ENCODE measurements at places on chromosomes 16 and 17. TPM values are rescaled to one million over a fixed set of nuclear protein-coding genes. Genes with fewer than 3 reads are reported as not detected.

DNA sequence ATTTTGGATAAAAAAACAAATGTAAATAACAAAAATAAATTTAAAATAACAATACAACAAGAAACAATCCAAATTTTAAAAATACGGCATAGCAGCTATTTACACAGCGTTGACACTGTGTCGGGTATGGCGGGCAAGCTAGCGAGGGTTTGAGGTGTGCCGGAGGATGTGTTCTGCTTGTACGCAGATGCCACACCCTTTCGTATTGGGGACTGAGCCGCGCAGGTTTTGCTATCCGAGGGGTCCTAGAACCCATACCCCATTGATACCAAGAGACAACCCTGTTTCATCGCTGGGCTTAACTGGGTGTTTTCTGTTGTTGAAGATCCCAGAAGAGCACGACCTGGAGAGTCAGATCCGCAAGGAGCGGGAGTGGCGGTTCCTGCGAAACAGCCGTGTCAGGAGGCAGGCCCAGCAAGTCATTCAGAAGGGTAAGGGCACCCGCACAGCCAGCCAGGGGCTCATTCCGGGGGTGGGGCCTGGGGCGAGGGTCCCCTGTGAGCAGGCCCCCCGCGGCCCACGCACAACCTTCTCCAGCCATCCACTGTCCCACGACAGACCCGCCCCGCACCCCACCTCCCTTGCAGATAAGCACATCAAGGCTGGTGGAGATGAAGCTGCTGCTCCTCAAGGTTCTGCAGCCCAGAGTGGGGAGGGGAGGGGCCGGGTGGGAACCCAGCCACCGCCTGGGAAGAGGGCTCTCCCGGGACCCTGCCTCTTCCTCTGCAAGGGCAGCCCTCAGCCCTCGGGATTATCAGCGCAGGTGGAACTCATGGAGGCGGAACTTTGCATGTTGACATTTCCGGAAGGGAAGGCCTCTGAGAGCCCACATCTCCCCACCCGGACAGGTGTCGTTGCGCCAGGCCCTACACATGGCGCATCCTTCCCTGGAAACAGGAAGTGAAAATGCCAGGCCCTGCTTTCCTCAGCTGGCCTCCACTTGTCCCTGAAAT, 51.2 kb upstream of the CHMP6 start:
- DNase-seq = no peak

DNA sequence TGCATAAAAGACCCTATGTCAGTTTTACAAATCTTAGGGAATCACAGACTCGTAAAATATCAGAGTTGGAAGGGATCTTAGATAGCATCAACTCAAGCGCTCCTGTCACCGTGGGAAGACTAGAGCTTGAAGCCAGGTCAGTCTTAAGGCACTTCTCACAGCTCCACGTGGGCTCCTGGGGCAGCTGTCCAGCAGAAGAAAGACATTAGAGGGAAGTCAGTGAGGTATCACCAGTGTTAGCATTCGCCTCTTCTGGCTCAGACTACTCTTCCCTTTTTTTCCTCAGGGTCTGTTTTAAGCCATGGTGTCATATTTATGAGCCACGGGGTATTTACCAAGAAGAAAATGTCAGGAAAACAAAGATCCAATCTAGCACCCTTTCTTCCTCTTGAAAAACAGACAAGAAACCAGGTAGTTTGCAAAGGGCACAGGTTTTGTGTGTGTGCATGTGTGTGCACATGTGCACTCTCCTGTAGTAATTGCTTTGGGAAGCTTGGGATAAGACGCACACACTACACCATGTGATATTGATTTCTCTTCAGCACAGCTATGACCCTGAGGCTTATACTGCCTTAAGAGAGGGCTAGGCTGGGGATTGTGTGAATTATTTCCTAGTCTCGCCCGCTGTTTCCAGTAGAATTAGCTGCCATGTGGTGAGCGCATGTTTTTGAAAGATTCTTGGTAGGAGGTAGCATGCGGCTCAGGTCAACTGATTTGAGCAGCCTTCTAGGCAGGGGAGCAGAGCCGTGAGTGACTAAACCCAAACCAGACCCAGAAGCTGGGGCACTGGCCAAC, 61.0 kb upstream of the ELAC2 start:
- no peak for DNase-seq

- no peak for DNase-seq
These were observed 21.1 kb downstream of the LITAF start for GRCh38 chr16:11565665-11566064.

DNA sequence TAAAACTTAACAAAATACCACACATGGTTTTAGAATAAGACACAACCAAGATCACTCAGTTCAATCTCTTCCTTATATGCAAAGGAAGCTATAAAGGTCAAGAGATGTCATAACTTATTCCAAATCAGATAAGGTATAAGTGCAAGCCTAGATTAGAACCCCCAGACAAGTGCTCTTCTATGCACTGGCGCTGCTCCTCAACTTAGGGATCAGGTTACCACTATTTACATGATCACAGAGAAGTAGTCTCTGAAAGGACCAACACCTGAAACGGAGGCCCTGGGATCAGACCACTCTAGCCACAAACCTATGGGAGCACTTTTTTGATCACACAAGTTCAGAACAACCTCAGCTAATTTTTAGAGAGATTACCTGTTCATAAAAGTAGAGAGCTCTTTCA, 16.6 kb downstream of the COPS3 start:
- DNase-seq = no peak

DNA sequence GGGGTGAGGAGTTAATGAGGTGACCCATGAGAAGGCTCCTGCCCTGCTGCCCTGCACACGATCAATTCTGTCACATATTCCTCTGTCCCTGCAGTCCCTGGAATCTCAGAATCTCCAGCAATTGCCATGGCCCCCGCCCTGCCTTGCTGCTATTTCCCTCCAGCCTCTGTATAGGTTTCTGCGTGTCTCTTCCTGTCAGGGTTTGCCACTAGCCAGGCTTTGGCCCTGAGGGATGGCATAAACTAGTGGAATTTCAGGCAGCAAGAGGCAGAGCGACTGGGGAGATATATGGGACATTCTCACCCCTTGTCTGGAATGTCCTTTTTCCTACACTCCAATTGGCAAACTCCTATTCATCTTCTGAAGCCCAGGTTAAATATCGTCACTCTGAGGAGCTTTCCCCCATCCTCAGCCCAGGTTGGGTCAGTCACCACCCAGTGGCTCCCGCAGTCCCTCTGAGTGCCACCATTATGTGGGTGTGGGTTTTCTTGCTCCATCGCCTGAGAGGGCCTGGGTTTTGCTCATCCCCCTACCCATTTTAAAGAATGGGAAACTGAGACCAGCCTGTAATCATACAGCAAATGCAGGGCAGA, 15.5 kb upstream of the NATD1 start:
- no peak for DNase-seq

GRCh38 chr17:44826123-44826790, 3.8 kb downstream of the GJC1 start:
- DNase-seq = no peak

GRCh38 chr17:68306819-68307218, 15.5 kb downstream of the ARSG start:
- DNase-seq = no peak

Gene APOBR
- 0.09 TPM for total RNA-seq

Gene NPIPA3
- total RNA-seq = 6.3 TPM

Data from mammary epithelial cell (primary cell).